Heart right ventricle (tissue), 16 donors: ENCODE measurements at places on chromosomes 6 and 20. TPM values are rescaled to one million over a fixed set of nuclear protein-coding genes. Genes with fewer than 3 reads are reported as not detected.
A peak's percentile ranks its signal among the peaks of the same experiment; 100 is the strongest.

- DNase-seq: no peak
Measured at GRCh38 chr20:6501061-6501460, 266.4 kb upstream of the BMP2 start.

DNA sequence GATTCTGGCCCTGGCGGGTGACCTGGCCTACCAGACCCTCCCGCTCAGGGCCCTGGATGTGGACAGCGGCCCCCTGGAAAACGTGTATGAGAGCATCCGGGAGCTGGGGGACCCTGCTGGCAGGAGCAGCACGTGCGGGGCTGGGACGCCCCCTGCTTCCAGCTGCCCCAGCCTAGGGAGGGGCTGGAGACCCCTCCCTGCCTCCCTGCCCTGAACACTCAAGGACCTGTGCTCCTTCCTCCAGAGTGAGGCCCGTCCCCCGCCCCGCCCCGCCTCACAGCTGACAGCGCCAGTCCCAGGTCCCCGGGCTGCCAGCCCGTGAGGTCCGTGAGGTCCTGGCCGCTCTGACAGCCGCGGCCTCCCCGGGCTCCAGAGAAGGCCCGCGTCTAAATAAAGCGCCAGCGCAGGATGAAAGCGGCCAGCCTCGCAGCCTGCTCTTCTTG is 868 bp upstream of the SLC2A4RG start:
- DNase-seq: peak; percentile 67

GNMT gene
- total RNA-seq: 0.26 TPM

PTGIS gene
- total RNA-seq: 32.6 TPM

DNA sequence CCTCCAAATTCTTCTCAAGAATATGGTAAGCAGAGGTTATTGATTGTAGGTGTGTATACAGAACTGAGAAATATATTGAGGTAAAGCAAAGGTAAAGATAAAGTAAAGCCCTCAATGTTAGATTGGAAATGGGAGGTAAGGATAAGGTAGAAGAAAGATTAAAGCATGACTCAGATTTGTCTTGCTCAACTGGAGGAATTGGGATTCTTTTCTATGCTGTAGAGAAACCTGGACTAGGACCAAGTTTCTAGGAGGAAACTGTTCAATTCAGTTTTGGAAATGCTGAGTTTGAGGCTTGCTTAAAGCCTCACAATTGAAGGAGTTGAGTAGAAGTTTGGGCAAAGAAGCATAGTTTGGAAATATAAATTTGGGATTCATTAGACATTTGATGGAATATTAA is 634.0 kb upstream of the PTCHD4 start:
- DNase-seq: no peak

SNAP25 gene
- not detected for total RNA-seq

DNA sequence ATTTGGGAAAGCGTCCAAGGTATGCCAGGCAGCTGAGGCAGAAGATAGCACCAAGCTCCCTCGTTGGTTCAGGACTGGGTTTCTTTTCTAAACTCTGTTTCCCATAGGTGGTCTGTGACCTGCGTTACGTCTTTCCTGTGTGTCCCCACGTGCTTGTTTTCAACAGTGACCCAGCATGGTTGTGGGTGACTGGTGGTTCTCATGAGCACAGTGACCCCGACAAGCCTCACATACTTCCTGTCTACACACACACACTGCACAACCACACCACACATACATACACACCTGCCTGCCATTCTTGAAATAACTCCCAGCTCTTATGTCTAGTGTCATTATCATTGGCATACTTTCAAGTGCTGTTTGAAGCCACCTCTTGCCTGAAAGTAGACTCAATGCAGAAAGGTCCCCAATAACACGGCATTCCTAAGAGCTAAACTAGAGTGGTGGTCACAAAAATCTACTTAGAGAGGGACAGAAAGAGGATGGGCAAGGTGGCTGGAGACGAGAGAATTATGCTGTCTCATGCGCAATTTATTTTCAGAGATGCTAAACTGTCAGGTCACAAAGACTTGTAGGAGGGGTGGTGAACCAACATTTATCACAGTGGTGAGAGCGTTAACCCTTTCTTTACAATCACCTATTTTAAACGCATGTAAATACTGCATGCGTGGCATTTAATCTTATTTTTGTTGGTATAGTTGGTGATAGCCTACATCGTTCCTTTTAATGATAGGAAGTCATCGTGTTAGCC is 66.7 kb downstream of the GCNT2 start:
- DNase-seq: peak; percentile 40

DNA sequence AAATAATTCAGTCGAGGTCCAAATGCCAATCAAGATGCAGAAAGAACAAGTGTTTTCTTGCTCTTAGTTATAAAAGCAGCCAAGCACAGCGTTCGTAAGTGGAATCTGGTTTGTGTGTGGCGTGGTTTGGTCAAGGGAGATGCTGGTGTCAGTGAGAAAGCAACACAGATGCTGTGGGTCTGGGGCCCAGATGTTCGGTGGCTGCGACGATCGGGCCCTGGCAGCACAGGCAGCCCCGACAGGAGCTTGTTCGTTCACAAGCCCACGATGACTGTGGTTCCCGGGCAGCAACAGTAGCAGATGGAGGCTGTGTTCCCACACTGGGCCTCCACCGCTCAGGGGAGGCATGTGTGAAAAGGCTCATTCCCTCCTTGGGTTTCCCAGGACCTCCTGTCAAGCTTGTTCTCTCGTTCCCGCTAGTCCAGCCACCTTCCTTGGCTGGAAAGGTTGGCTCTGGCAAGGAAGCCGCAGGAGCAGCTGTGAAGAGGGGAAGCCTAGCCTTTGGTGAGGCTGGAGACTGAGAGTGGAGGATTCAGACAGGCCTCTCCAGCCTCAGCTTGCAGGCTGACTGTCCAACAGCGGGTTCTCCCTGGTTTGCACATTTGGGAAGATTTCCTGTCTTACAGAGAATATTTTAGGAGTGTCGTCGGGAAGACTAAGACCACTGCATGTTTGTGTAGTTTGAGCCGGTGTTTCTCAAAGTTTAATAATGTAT is 304.7 kb downstream of the QKI start:
- no peak for DNase-seq

- DNase-seq: no peak
Measured at GRCh38 chr6:122696079-122696478, 83.4 kb upstream of the FABP7 start.

DNA sequence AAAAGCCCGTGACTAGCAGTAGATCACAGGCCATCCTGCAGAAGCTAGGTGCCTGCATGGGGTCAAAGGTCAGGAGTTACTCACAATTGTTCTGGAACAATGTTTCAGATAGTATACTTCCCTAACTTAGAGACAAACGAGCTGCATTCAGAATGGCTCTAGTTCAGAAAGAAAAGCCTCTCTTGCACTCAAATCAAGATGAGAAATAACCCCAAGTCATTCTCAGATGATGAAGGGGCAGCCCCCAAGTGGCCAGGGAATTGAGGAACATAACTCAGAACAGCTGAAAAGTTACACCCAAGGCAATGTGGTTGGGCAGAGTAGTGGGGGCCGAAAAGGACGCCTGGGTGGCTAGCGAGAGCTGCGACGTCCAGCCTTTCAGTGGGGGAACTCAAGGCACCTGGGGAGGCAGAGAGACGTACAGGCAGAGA is 27.8 kb downstream of the FYN start:
- no peak for DNase-seq

GRCh38 chr20:4153661-4154238 is 138.4 kb upstream of the RNF24 start:
- no peak for DNase-seq

- no peak for DNase-seq
Measured at GRCh38 chr6:53805725-53806124, 10.9 kb downstream of the LRRC1 start.

DNA sequence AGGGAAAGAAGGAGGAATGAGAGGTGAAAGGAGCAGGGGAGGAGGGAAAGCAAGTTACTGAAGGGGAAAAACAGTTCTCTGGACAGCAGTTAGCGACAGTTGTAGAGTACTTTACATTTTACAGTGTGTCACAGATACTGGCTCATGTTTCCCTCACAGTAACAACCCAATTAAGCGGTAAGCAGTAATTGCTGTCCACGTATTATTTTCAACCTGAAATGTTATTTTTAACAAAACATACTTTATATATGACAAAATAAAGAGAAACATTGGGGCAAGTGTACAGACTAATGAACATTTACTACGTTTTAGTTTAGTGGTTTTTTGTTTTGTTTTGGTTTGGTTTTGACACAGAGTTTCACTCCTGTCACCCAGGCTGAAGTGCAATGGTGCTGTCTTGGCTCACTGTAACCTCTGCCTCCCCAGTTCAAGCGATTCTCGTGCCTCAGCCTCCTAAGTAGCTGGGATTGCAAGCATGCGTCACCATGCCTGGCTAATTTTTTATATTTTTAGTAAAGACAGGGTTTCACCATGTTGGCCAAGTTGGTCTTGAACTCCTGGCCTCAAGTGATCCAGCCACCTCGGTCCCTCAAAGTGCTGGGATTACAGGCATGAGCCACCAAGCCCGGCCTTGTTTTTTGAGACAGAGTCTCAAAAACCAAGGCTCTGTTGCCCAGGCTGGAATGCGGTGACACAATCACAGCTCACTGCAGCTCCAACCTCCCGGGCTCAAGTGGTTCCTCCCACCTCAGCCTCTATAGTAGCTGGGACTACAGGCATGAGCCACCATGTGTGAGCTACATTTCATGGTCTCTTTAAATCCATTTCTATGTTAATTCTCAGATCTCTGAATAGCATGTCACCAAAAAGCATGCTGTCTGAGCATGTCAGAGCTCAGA is 22.6 kb upstream of the BTN3A2 start:
- DNase-seq: no peak

- DNase-seq: no peak
Measured at GRCh38 chr6:69181964-69182363, 546.9 kb downstream of the ADGRB3 start.

PXMP4 gene
- total RNA-seq: 12.9 TPM

- no peak for DNase-seq
Measured at GRCh38 chr6:135853227-135853626, 1.7 kb downstream of the PDE7B start.

SLC13A3 gene
- 1.2 TPM for total RNA-seq

TTK gene
- 0.46 TPM for total RNA-seq
